ENCODE measurements at places on chromosomes 11 and 22. TPM values are rescaled to one million over a fixed set of nuclear protein-coding genes. Genes with fewer than 3 reads are reported as not detected.
A peak's percentile ranks its signal among the peaks of the same experiment; 100 is the strongest.

Gene PDE2A
- total RNA-seq, result 53.7 TPM

Gene ZNF70
- 2.7 TPM for total RNA-seq

Gene SPDYC
- total RNA-seq, result not detected

Gene KDM4E
- total RNA-seq, result not detected

Gene NAALAD2
- 0.76 TPM for total RNA-seq

Gene SCGB1C1
- not detected for total RNA-seq

- no peak for DNase-seq
Measured at GRCh38 chr11:112652786-112653390, 308.3 kb upstream of the NCAM1 start.

- no peak for DNase-seq
Measured at GRCh38 chr11:21264125-21264524, 594.7 kb downstream of the NELL1 start.

DNA sequence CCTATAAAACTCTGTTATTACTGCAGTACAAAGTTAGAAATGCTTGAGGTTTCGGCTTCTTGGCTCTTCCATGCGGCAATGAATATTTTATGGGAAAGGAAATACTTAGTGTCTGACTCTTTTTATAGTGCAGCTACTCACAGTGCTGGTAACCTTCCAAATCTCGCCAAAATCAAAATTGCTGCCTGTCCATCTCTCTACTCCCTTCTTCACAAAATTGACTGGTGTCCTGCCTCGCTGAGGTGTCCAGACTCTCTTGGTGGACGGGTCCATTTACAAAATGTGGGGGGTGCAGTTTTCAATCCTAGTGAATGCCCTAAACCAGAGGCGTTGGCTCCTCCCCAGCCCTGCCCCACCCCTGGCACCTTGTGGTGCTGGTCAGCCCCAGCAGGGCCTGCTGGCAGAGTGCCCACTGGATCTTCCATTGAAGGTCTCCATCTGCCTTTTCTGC lies 73.5 kb downstream of the ZBTB16 start:
- no peak for DNase-seq

DNA sequence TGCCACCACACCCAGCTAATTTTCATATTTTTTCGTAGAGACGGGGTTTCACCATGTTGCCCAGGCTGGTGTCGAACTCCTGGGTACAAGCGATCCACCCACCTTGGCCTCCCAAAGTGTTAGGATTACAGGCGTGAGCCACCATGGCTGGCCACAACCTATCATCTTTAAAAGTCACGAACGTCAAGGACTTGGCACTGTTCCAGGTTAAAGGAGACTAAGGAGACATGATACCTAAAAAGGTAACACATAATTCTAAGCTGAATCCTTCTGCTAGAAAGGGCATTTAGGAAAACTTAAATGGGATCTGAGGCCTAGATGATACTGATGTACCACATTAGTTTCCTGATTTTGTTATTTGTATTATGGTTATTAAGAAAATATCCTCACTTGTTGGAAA lies 43.3 kb upstream of the SYT9 start:
- no peak for DNase-seq

- DNase-seq, result peak; percentile 38
Measured at GRCh38 chr11:26276798-26277424, 55.0 kb upstream of the ANO3 start.

GRCh38 chr11:132650969-132651720 lies 881.2 kb downstream of the OPCML start:
- no peak for DNase-seq

DNA sequence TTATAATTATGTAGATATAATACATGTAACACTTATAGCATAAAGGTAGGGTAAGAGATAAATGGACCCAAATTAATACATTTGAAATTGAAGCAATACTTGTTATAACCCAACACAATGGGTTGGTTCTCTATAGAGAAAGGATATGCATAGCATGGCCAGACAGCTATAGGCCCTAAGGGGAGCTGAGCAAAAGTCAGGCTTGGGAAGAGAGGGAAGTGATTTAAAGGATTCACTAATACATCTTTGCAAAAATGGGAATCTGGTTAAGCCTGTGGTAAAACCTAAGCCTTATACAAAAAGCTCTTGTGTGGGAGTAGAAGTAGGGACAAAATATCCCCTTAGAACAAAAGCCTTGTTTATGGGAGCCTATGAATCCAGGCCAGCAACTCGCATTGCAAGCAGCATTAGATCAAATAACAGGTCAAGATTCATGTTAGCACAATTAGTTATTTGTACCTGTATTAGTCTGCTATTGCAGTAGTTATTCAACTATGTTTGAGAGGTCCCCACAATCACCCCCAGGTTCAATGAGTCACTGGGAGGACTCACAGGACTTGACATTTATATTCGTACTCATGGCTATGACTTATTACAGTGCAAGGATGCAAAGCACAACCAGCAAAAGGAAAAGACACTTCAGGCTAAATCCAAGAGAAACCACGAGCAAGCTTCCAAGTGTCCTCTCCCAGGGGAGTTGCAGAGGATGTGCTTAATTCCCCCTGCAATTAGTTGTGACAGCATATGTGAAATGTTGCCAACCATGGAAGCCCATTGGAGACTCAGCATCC lies 144.7 kb upstream of the LMO1 start:
- DNase-seq, result no peak

GRCh38 chr11:111479666-111480065 lies 32.5 kb downstream of the BTG4 start:
- DNase-seq, result no peak

DNA sequence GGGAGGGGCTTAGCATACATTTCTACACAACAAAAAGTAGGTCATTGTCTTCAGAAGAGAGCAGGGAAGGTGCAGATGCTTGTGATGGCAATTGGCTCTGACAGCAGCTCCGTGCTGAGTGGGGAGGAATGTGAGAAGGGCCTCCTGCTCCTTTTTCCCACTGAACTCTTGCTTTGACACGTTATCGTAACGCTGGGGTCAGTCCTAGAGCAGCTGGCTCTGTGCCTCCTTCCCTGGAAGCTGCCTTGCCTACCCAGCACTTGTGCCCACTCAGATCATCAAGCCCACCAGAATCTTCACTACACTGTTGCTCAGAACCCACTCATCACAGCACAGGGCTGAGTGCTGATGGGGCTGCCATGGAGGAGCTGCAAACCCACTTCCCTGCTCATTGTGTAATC lies 14.9 kb upstream of the NAV2 start:
- DNase-seq, result no peak

- DNase-seq, result no peak
Measured at GRCh38 chr11:73997120-73997770, 11.6 kb downstream of the UCP3 start.

DNA sequence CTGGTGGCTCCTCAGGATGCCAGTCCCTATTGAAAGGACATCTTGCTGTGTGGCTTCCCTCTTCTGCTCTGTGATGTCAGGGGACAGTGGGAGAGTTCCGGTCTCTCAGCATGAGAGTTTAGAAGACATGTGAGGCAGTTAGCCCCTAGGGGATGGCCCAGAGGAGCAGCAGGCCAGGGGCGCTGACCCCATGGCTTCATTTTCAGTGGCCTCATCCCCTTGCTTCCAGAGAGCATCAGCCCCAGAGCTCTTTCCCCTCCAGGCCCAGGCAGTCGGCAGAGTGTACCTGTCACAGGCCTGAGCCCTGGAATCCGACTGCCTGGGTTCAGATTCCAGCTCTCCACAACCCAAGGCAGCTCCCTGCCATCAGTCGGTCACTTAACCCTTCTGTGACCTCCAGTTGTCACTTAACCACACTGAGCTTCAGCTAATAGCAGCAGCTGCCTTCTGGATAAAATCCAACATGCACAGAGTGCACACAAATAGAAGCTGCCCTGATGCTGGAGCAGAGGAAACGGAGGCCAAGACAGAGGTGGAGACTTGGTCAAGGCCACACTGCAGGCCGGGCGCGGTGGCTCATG lies 14.1 kb upstream of the LRRC10B start:
- DNase-seq, result peak; percentile 57

GRCh38 chr11:6755303-6755952 lies 16.3 kb downstream of the OR2AG2 start:
- DNase-seq, result peak; percentile 18
